COR-L47 (cell line): ENCODE measurements at places on chromosomes 11 and 22.

- DNase-seq: no peak
These were observed 12.1 kb upstream of the ARHGAP8 start for GRCh38 chr22:44740307-44740706.

- no peak for DNase-seq
These were observed 5.2 kb upstream of the TBCEL start for GRCh38 chr11:121018746-121019145.

- no peak for DNase-seq
These were observed 112.6 kb downstream of the NXPE2 start for GRCh38 chr11:114790910-114791309.

- peak; percentile 48 for DNase-seq
These were observed 27.8 kb upstream of the ZNRF3 start for GRCh38 chr22:28855355-28856094.

GRCh38 chr22:37254867-37255233, 10.8 kb upstream of the RAC2 start:
- no peak for DNase-seq

DNA sequence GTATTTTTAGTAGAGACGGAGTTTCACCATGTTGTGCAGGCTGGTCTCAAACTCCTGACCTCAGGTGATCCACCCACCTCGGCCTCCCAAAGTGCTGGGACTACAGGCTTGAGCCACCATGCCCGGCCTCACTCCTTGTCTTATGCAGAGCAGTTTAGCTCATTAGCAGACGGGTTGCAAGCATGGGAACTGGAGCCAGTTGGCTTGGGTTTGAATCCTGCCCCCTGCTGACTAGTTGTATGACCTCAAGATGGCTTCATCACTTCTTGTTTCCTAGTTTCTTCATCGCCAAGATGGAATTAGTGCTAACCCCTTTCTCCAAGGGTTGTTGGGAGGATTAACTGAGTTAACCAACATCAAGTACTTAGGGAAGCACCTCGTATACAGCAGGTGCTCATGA, 23.4 kb upstream of the RASD2 start:
- no peak for DNase-seq

DNA sequence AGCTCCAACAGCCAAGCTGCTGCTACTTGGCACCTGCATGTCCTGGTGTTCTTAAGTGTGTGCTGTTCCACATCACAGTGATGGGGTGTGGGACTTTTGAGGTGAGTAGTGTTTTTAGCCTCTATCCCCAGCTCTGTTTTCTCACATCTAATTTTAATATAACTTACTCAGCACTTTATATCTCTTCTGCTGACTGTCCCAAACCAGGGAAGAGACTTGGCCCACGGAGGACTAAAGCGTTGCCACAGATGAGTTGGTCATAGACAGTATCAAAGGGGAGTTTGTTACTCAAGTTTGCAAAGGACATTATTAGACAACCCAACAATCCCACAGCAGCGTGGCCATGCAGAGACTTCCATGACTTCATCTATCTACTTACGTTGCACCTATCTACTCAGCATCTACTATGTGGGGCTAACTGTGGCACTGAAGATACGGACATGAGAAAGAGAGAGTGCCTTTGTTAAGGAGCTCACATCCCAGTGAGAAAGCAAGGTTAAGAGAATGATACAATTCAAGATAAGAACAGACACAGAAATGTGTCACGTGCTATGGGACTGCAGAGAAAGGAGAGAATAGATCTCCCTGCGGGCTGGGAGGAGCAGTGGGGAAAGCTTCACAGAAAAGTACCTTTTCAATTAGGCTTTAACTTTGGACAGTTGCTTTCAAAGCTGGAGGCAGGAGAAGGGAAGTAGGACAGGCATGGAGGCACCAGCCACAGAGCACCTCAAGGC, 82.4 kb downstream of the ME3 start:
- DNase-seq: no peak

GRCh38 chr11:69807106-69807815, 12.0 kb downstream of the FGF3 start:
- no peak for DNase-seq

DNA sequence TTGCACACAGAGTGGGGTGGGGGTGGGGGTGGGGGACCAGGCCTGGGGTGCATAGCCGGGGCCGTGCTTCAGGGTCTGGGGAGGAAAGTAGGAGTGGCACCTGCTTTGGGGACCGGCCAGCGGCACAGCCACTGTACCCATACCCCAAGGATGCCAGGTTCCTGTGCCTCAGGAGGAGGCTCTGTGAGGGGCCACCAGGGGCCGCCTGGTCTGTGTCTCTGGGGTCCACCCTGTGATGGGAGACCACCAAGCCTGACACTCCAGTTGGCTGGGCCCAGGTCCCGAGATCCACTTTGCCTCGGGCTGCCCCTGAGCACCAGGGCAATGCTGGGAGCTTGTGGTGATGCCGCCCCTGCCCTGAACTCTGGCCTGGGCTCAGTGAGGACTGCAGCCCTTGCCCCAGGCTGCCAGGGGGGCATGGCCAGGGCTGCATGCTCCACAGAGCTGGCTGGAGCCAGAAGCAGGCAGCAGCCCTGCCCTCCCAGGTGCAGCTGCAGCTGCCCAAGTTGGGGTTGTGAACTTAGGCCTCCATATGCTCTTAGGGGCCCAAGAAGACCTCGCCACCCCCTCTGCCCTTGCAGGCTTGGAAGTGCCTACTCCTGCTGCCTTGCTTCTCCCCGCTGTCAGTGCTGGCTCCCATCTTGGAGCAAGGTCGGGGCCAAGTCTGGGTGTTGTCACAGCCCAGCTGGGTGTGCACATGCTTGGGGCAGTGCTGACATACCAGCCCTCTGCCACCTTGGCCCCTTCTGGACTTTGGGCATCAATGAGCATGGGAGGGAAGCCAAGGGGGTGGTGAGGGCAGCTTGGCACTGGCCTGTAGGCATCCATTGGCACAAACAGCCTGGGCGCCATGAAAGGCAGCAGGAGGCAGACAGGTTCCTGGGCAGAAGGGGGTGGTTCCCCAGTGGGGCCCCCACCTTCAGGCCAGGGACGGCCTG, 123.3 kb upstream of the THY1 start:
- DNase-seq: no peak

GRCh38 chr11:5534046-5534445, 14.3 kb downstream of the OR52H1 start:
- no peak for DNase-seq

DNA sequence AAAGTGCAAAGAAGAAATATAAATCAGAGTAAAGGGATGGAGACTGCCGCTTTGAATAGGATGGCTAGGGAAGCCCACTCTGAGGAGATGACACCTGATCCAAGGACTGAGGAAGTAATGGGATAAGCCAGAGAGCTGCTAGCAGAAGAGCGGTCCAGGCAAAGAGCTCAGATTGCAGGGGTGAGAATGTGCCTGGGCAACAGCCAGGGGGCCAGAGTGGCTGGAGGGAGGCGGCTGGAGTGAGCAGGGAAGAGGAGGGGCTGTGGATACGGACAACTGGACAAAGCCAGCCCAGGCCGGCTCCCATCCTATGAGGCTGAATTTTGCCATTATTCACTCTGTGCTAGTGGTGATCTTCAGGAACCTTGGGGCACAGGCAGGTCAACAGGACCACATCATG, 360.3 kb upstream of the SYN3 start:
- no peak for DNase-seq

DNA sequence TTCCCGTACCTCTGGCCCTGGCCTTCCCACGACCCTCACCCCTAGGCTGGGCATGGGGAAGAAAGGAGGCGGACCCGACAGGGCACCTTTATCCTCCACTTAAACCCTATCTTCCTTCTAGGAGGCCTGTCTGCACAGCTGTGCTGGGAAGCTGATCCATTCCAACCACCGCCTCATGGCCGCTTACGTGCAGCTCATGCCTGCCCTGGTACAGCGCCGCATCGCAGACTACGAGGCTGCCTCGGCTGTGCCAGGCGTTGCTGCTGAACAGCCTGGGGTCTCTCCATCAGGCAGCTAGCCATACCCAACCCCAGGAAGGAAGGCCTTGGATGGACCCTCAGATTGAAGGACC, 599 bp downstream of the TIMM10B start:
- DNase-seq: no peak

DNA sequence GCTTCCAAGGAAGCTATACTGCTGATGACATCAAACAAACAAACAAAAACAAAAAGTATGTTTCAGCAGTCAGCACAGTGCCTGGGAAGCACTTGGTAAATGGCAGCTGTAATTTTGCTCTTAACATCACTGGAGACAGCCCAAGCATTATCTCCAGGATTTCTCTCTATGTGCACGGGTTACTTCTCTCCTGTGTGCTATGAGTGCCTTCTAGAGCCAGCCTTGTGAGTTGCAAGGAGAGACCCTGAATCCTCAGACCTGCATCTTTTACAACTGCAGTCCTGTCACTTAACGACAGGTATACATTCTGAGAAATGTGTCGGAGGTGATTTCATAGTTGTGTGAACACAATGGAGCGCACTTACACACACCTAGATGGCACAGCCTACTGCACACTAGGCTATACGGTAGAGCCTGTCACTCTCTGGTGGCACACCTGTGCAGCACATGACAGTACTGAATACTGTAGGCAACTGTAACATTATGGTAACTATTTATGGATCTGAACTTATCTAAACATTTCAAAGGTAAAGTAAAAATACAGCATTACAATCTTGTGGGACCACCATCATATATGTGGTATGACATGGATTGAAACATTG, 662.5 kb upstream of the B3GAT1 start:
- peak; percentile 34 for DNase-seq

GRCh38 chr11:119727523-119728151, 1.4 kb downstream of the NECTIN1 start:
- no peak for DNase-seq

GRCh38 chr11:3616721-3617460, 24.9 kb downstream of the ART5 start:
- no peak for DNase-seq

GRCh38 chr11:33634291-33634834, 66.3 kb downstream of the C11orf91 start:
- no peak for DNase-seq
